CD4-positive, alpha-beta T cell treated with Interferon alpha-2 for 1 hour (primary cell): ENCODE measurements at places on chromosomes 3 and 15.

GRCh38 chr3:136914739-136915138, 43.0 kb upstream of the IL20RB start:
- DNase-seq, result no peak

DNA sequence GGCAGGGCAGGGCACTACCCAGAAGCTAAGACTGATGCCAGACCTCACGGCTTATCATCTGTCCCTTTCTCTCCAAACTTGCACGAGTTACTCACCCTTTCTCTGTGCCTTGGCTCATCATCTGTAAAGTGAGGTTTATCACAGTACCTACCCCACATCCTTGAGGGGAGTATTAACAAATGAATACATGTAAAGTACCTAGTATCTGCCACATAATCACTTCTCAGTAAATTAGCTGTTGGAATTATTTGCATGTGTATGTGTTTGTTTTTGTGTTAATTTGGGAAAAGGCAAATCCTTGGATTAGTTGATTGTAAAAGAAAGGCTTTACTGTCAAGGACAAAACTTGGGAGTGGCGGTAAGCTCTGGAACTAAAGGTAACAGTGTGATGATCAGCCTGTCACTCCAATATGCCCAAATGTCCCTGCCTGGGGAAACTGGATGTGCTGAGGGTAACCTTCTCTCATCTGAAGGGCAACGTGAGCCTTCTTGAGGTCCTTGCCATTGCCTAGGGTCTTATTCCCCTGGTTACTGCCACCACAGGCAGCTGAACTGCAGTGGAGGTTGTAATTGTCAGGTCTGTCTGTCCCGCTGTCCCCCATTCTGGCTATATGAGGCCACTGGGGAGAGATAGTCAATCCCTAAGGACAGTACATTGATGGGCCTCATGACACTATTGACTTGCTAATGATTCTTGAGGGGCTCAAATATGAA, 269.4 kb downstream of the CLSTN2 start:
- DNase-seq, result no peak

GRCh38 chr3:188707381-188708288, 464.1 kb upstream of the TPRG1 start:
- DNase-seq, result no peak

DNA sequence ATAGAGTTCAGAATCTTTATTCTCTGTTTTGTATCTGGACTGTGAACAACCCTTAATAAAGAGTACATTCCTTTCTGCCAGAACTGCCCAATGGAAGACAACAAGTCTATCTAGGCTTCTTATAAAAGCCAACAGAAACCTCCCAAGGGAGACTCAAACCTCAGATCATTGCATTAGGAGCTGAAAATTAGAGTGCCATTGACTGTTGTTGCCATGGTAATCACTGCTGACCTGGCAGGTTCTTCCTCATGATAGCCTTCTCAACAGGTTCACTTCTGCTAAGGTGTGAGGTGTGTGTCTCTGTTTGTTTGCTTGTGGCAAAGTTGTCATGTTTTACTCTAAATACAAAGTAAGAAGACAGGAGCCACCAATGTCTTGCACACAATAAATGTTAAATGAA, 79.2 kb downstream of the TMEM108 start:
- no peak for DNase-seq

- DNase-seq, result no peak
Observed at GRCh38 chr3:163368168-163368567, 1710.1 kb downstream of the SI start.

- no peak for DNase-seq
Observed at GRCh38 chr15:40536501-40536900, 28.3 kb downstream of the CCDC32 start.
